ENCODE measurements at places on chromosomes 6 and 20. TPM values are rescaled to one million over a fixed set of nuclear protein-coding genes. Genes with fewer than 3 reads are reported as not detected.

The SLC22A2 gene
- total RNA-seq, result not detected

The DLK2 gene
- total RNA-seq, result 1.9 TPM

The MCHR2 gene
- total RNA-seq, result not detected

DNA sequence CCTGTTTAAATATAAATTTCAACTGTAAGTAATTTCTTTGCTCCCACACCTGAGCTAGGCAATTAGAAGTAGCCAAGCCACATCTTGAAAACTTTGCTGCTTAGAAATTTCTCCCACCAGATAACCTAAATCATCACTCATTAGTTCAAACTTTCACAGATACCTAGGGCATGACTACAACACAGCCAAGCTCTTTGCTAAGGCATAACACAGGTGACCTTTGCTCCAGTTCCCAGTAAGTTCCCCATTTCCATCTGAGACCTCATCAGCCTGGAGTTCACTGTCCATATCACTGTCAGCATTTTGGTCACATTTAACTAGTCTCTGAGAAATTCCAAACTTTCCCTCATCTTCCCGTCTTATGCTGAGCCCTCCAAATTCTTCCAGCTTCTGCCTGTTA lies 79.8 kb upstream of the OPRM1 start:
- DNase-seq, result no peak

DNA sequence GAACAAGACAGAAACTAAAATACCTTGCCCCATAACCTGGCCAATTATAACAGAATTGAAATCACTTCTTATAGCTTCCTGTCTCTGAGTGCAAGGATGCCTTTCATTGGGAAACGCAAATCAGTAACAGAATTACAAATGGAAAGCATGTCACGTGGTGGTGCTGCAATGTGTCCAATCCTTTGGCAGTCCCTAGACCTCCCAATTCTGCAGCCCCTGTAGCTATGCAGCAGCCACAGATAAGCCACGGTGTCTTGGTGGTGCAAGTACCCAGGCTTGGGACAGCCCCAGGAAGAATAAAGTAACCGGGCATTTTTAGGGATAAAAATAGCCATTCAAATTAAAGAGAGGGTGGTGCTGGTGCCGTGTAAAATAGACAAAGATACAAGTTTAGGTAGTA lies 134.6 kb upstream of the CCN2 start:
- no peak for DNase-seq

GRCh38 chr20:54139188-54139587 lies 34.6 kb downstream of the CYP24A1 start:
- DNase-seq, result no peak

DNA sequence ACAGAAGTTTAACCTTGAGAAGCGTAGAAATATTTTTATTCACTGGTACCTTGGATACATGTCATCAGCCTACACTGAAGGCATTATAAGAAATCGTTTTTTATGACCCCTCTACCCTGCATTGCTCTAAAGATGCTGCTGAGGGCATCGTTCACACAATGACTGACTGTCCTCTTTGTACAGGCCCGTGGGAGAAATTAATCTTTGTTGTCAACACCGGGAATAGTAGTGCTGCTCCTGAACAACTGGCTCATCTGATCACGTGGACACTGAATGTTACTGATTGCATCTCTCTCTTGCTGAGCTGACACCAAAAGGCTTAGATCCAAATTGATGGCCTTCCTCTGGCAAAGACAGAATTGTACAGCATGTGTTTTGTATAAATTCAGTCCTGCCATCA lies 157.1 kb upstream of the SMLR1 start:
- no peak for DNase-seq

DNA sequence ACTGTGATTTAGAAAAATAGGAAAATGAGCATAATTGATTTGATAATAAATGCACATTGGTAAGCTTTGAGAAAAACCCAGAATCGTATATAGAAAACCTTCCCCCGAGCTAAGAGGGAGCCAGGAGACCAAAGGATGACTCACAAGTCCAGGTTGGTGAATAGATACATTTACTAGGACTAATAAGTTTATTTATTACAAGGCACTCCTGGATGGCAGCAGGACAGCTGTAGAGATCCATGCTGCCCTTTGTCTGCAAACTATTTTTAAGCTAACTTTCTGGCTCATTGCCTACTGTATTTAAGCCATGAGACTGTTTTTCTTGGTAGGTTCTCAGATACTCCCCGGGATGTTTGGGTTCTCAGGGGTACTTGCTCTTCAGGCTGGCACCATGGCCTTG lies 13.4 kb downstream of the CASP8AP2 start:
- no peak for DNase-seq

DNA sequence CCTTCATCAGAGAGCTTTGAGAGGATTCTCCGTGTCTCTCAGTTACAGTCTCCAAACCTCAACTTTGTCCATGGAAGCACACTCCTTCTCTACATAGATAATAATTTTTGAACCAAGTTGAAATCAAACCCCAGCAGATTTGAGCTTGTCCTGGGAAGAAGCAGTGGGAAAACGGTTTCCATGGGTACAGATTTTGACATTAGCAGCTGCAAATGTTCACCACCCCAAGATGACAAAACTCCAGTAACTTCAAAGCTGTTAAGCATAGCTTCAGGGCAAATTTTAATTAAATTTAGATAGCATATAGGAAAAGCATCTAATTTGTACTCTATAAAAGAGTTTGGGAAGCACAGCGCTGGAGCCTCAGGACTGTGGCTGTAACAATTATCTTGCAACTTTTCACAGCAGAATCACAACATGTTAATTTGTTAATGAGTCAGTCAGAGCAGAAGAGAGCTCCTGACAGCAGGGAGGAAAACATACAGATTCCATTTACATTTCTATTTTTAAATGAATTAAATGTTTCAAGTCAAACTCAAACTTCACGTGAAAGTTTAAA lies 240.7 kb downstream of the BMP7 start:
- DNase-seq, result no peak

GRCh38 chr20:55582498-55582897 lies 422.8 kb downstream of the CBLN4 start:
- no peak for DNase-seq

DNA sequence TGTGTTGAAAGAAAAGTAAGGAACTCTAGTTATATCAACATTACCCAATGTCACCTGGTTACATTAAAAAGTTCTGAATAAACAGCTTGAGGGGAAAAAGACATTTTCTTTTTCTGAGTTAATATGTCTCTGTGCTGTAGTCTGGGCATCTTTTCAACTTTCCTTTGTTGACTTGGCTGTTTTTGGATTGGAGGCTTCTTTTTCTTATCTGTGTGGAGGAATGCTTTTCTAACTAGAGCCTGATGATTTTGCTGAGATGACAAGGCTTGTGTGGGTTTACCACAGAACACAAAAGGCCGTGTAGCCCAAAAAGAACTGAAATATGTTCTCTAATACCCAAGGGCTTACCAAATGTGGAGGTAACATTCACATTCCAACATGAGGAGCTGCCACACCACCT lies 161.8 kb downstream of the KCNQ5 start:
- no peak for DNase-seq

DNA sequence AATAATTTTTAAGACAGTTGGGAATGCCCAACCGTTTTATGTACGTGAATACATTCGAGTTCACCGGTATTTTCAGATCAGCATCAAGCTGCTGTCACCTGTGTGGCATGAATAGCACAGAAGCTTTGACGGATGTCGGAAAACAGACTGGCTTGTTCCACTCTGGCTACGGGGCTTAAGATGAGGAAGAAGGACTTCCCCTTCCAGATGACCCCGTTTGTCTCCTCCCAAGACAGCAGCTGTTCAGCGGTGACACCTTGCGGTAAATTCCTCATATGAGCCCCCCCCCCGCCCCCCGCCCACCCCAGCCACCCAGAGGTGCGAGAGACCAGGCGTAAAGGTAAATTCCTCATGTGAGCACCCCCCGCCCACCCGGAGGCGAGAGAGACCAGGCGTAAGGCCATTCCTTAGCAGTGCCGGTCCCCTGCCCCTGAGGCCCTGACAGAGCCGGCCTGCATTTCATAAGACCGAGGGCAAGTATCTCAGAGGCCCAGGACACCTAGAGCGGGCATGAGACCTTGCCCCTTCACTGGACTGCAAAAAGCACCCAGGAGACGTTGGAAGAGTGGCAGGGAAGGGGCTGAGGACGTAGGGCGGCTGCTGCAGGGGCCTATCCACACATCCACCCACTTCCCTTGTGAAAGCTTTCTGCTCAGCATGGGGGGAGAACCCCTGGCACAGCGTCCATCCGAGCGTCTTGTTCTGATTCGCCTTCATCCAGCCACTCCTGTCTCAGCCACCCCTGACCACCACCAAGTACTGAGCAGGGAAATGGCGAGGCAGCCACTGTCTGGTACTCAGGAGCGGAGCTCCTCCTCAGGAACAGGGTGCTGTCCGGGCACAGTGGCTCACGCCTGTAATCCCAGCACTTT lies 7.3 kb upstream of the PCMTD2 start:
- no peak for DNase-seq

- no peak for DNase-seq
These were observed 99.8 kb downstream of the HIVEP2 start for GRCh38 chr6:142845143-142845571.

DNA sequence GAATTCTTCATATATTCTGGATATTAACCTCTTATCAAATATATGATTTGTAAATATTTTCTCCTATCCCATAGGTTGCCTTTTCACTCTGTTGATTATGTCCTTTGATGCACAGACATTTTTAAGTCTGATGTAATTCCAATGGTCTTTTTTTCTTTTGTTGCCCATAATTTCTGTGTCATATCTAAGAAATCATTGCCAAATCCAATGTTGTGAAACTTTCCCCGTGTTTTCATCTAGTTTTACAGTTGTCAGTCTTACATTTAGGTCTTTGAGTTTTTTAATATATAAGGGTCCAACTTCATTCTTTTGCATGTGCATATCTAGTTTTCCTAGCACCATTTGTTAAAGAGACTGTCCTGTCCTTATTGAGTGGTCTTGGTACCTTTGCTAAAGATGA lies 111.5 kb downstream of the SESN1 start:
- no peak for DNase-seq

DNA sequence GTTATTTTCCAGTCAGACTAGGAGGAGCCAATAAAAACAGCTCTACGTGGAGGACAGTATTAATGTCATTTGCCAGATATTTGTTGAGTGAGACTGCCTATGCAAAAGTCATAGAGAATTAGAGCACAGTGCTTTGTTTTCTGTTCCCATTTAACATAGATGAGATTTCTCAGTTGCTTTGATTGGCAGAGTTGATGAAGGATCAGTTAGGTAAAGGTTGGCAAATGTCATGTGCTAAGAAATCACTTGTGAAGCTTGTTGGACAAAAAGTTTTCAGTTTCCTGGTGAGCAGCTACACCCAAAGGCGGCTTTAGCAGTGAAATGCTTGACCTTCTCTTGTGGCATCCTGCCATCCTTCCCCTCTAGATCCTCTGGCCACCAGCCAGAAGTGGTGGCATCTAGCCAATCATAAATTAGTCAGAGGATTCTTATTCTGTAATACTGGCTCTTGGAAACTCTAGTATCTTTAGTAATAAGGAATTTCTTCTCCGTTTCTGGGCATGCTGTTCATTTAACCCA lies 37.0 kb downstream of the BCKDHB start:
- DNase-seq, result no peak

GRCh38 chr6:34888514-34888856 lies 570 bp upstream of the ANKS1A start:
- DNase-seq, result no peak

DNA sequence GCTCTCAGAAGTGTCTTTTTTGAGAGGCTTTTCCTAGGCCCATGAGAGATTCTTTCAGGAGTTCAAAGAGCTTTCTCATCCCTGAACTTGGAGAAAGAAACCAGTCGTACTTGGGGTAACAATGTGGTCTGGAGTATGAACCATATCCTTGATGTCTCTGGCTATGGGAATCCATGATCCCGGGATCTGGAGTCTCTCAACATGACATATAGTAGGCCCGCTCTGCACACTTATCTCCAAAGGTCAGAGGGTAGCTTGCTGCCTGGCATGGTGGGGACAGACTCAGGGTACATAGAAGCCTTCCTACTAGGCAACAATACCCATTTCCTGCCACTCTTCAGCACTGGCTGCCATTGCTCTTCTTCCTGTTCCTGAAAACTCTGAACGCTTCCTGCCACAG lies 42.2 kb upstream of the NFATC2 start:
- no peak for DNase-seq

All from upper lobe of left lung (tissue), 6 donors.